ENCODE measurements at places on chromosomes 4 and X.

- DNase-seq = no peak
Observed at GRCh38 chrX:74349387-74349786, 45.4 kb downstream of the ZCCHC13 start.

DNA sequence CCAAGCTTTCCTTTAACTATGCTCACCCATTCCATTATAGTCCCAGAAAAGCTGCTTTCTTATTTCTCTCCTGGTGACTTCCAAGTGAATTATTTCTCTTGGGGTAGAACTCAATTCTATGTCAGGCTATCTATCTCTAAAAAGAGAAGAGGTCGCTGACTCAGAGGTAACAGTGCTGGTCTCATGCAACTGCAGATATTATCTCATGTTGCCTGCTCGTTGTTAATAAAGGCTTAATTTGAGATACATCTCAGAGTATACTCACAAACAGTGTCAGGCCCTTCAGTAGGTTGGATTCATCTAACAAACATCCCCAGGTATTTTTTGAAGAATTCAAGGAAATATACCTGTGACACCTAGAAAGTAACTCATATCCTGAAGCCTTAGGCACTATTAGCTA is 2.7 kb downstream of the TMEM154 start:
- DNase-seq = no peak

GRCh38 chr4:140176735-140177134 is 22.8 kb upstream of the MAML3 start:
- DNase-seq = no peak

DNA sequence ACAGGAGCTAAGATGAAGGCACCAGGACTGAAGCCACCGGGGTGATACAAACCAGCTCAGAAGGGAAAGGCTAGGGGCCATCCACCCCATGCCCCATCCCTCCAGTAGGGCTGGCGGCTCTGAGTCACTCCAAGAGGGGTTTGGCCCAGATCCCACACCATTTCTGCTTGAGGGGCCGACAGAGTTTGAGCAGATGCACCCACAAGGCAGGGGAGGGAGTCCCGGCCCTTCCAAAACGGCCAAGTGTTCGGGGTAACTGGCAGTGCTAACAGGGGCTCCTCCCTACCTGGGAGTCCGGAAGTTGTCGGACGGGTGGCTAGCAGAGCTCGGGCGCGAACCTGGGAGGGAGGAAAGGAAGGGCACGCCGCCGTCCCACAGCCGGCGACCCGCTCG is 412 bp downstream of the SLC10A3 start:
- DNase-seq = no peak

DNA sequence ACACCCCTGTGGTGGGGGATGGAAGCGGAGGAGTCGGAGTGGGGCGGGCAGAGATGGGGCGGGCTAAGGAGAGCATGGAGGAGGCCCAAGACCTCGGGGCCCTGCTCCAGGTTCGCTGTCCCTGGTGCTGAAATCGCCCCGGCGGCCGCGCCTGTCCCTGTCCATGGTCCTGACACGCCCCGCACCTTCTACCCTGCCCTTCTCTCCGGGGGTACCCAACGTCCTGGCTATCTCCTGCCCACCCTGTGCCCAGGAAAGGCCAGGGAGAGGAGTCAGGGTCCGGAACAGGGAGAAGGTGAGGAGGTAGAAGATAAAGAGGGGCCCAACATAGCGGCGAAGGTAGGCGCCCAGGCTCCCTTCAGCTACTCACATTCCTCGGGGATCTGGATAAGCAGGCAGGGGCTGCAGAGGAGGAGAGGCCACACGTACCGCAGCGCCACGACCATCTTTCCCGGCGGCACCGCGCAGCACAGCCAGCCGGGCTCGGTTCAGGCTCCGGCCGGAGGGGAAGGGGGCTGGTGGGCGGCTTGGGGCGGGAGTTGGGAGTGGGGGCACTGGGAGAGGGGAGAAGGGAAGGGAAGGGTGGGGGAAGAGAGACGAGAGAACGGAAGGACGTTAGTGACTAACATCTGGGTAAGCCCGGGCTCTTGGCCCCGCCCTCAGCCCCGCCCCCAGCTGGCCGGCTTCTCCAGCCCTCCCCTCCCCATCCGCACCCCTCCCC is 10.4 kb downstream of the L1CAM start:
- peak; percentile 32 for DNase-seq

GRCh38 chrX:10847333-10847732 is 226.9 kb upstream of the MID1 start:
- no peak for DNase-seq

- no peak for DNase-seq
Observed at GRCh38 chr4:84958434-84958833, 8.1 kb downstream of the WDFY3 start.

GRCh38 chrX:153818571-153819383 is 11.6 kb downstream of the PDZD4 start:
- DNase-seq = peak; percentile 27

DNA sequence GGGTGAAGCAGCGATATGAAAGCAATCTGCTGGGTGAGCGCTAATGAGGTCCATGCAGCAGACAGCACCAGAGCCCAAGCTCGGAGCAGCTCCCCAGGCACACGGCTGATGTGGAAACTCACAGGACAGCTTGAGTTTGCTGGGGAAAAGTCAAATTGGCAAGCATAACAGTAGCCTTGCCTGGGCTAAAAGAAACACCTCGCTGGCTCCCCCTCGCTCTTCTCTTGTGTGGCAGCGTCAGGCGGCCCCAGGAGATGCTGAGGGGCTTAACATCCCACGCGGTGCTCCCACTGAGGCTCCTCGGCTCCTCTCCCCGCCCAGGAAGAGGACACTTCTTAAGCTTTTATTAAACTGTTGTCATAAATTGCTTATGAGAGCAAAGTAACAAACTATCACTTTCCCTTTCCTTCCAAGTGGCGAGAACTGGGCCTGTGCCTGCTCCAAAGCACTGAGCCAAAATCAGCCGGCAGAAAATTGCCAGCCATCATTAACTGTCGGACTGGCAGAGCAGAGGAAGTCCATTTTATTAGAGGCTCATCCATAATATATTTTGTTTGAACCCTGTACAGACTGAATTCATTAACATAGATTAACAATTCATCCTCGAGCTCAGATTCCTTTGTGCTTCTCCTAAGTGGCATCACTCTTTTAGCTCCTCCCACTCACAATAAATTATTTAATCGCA is 111.4 kb downstream of the TSPAN5 start:
- no peak for DNase-seq

- no peak for DNase-seq
Observed at GRCh38 chr4:48367016-48367415, 25.7 kb downstream of the SLAIN2 start.

DNA sequence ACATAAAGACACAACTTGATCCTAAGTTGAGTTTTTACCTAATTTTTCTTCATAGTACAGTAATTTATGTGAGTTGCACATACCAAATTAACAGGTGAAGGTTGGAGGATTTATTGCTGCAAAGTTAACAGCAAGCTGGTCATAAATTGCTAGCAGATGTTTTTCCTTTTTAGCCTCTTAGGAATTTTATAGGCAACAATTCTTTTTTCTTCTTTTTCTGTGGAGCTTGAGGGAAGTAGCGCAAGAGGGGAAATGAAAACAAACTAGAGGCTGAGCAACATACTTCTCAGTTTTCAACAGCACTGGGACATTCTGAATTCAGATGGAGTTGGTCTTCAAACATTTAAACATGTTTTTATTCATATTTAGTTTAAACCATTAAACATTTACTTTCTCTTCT is 63.7 kb upstream of the TLR2 start:
- DNase-seq = no peak

DNA sequence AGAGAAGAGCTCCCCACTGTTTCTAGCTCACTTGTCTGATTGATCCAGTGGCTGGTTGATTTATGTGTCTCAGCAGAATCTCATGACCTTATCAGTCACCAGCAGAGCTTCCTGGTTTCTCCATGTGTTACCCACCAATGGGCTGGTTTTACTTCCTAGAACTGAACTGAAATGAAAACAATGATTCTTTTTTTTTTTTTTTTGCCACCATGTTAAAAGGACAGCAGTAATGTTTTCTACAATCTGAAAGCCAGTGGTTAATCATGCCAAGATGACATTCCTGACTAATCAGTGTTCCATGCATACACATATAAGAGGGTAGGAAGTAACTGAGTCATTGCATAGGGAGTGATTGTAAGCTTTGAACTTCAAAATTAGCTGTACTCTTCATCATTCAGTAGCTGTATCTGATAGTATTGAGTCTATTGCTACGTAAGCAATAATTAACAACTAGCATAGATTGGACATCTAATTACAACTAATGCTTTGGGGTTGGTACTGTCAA is 67.7 kb downstream of the SLC4A4 start:
- DNase-seq = no peak

- DNase-seq = no peak
Observed at GRCh38 chr4:30642567-30642966, 77.6 kb upstream of the PCDH7 start.

- DNase-seq = no peak
Observed at GRCh38 chrX:49272421-49272820, 2.8 kb downstream of the PPP1R3F start.

DNA sequence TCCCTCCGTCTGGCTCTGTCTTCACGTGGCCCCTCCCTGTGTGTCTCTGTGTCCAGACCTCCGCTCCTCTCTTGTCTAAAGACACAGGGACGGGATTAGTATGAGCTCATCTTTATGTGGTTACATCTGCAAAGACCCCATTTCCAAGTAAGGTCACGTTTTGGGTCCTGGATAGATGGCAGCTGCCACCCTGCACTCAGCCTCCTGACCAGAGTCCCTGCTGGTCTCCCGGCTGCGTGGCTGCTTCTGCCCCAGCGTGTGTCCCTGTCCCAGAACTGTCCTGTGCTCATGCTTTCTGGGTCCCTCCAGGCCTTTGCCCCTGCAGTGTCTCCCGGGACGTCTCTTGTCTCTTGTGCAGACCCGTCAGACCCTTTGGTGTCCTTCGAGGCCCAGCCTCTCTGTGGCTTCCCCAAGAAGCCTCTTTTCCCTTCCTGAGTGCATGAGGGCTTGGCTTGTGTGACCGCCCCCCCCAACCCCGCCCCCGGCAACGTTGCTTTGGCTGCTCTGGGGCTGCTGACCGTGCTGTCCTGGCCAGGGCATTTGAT is 107.3 kb downstream of the PSAPL1 start:
- no peak for DNase-seq

- no peak for DNase-seq
Observed at GRCh38 chr4:158353541-158354304, 143.4 kb downstream of the TMEM144 start.

- no peak for DNase-seq
Observed at GRCh38 chrX:40300286-40300890, 202.6 kb upstream of the BCOR start.

DNA sequence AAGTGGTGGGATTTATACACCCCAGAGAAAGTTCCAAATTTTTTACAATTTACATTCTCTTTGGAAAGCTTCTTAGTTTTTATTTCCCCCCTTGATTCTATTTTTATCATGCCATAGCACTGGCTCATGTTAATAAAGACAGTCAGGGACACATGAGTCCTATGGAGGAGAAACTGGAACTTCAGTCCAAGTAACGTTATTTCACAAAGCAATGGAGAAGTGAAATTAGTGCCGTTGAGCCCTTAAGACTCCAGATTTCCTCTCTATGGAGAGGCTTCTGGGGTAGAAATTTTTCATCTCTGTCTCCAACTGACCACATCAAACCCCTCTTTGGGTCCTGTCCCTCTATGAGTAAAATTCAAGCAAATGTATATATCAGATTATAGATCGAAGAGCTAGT is 12.8 kb upstream of the TASL start:
- no peak for DNase-seq

DNA sequence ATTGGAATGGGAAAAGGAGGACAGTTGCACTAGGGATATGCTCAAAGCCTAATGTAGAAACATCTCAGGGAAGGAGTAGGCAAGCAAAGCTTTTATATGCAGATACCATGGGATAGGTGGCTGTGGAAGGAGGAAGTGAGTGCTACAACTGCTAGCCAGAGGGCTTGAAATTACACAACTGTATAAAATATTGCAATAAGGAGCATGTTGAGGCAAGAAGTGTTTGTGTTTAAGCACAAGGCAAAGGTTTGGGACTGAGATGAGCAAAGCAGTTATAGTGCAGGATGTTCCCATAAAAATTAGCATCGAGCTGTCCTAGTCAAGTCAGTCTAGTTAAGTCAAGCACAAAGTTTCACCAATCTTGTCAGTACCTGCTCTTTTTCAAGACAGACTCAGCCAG is 35.6 kb upstream of the DCAF8L1 start:
- DNase-seq = no peak

DNA sequence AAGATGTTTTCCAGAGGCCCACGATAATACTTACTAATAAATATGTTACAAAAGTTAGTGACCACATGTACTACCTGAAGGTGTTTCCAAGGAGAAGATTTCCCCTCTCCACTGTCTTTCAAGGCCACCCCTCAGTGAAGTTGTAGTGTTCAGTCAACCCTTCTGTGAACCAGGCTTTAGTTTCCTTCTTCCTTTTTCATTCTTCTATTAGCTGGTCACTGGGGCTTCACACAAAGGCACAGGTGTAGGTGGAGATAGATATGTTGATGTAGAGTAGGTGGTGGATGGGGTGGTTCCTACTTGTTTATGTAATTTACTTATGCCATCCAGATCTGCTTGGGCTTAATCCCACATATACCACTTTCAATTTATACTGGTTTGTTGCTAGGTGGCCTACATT is 43.3 kb upstream of the ADAM29 start:
- no peak for DNase-seq

- no peak for DNase-seq
Observed at GRCh38 chr4:102358128-102358527, 12.8 kb upstream of the SLC39A8 start.

DNA sequence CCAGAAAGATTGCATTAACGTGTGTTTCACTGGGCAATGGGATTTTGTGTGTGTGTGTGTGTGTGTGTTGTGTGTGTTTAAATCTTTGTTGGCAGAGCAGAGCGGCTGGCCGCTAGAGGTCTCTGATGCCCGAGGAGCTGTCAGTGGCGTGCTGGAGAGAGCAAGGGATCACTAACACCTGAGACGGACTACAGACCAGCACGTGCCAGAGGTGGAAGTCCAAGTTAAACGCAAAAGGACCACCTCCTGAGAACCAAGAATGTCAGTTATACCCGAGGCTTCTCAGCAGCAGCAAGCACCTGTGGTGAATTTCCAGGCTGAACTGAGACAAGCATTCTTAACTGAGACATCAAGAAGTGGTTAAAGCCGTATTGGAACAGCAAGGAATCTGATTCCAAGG is 9.0 kb upstream of the SLC25A14 start:
- peak; percentile 10 for DNase-seq

DNA sequence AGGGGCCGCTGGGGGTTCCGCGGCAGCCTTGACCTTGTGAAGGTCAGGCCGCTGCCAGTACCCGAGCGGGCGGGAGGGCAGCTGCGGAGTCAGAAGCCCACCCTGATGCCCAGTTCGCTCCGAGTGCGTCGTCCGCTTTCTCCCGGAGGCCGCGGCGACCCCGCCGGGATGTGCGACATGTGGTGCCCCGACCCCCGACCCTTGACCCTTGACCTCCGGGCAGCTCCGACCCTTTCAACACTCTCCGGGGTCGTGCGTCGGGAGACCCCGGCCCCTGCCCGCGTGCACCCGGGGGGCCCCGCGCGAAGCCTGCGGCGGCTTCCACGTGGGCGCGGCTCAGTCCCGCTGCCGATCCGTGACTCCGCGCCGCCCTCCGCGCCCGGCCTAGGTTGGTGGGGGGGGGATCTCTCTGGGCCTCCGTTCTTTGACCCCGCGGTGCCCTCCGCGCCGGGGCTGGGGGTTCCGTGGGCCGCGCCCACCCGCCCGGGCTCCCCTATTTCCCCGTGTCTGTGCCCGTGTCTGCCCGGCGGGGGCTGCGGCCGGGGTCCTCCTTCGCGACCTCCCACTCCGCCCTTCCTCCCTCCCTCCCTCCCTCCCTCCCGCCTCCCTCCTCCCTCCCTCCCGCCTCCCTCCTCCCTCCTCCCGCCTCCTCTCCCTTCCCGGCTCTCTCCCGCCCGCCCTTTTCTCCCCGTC is 609 bp upstream of the SLC25A6 start:
- DNase-seq = peak; percentile 34

- DNase-seq = no peak
Observed at GRCh38 chr4:88583631-88584470, 8.4 kb upstream of the HERC3 start.

Measured in stimulated activated CD8-positive, alpha-beta memory T cell treated with anti-CD3 and anti-CD28 coated beads, Interleukin-2, amount 100 ng/mL, for 48 hours (primary cell).